Natural killer cell (primary cell): ENCODE measurements at places on chromosomes 4 and X. TPM values are rescaled to one million over a fixed set of nuclear protein-coding genes. Genes with fewer than 3 reads are reported as not detected.

DNA sequence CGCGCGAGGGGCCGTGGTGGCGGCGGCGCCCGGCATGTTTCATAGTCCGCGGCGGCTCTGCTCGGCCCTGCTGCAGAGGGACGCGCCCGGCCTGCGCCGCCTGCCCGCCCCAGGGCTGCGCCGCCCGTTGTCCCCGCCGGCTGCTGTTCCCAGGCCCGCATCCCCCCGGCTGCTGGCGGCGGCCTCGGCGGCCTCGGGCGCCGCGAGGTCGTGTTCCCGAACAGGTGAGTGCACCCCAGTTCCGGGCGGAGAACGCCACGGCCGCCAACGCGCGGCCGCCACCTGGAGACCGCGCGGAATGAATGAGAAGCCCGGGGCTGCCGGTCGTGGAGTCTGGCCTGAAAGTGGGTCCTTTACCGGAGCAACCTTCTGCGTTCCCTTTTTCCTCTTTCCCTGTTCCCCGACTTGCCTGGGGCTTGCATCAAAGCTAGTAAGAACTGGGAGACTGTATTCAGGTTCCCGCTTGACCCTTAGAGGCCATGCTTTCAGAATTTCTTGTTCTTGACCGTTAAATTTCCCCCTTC, 429 bp downstream of the NOCT start:
- no peak for DNase-seq
- peaks cover 15% of the 10 kb centered on the region for H3K4me1 ChIP-seq
- H3K36me3 ChIP-seq, result no peaks in the 10 kb centered on the region
- H3K27me3 ChIP-seq, result no peaks in the 10 kb centered on the region
- H3K27ac ChIP-seq, result peak overlapping the region; percentile 77

- no peak for DNase-seq
- no peak overlapping the region for H3K27ac ChIP-seq
- H3K27me3 ChIP-seq, result no peaks in the 10 kb centered on the region
- no peak overlapping the region for H3K4me3 ChIP-seq
Observed at GRCh38 chr4:139865537-139865936, 199.9 kb downstream of the MGST2 start.

- DNase-seq, result no peak
- H3K4me3 ChIP-seq, result no peak overlapping the region
- H3K4me1 ChIP-seq, result no peaks in the 10 kb centered on the region
Observed at GRCh38 chr4:157459785-157460184, 239.3 kb downstream of the GRIA2 start.

GRCh38 chrX:144791298-144791697, 456.0 kb upstream of the SPANXN1 start:
- H3K4me3 ChIP-seq, result no peak overlapping the region
- no peaks in the 10 kb centered on the region for H3K36me3 ChIP-seq
- no peak for DNase-seq
- no peak overlapping the region for H3K27ac ChIP-seq

GRCh38 chr4:24639714-24640113, 55.4 kb upstream of the DHX15 start:
- no peaks in the 10 kb centered on the region for H3K27me3 ChIP-seq
- no peak overlapping the region for H3K4me3 ChIP-seq
- H3K36me3 ChIP-seq, result no peaks in the 10 kb centered on the region
- H3K27ac ChIP-seq, result no peak overlapping the region
- no peak for DNase-seq
- H3K4me1 ChIP-seq, result peaks cover 13% of the 10 kb centered on the region

GRCh38 chrX:155645180-155645579, 32.4 kb upstream of the TMLHE start:
- no peak overlapping the region for H3K4me3 ChIP-seq
- H3K27ac ChIP-seq, result no peak overlapping the region
- H3K36me3 ChIP-seq, result no peaks in the 10 kb centered on the region
- no peak for DNase-seq
- H3K4me1 ChIP-seq, result no peaks in the 10 kb centered on the region

DNA sequence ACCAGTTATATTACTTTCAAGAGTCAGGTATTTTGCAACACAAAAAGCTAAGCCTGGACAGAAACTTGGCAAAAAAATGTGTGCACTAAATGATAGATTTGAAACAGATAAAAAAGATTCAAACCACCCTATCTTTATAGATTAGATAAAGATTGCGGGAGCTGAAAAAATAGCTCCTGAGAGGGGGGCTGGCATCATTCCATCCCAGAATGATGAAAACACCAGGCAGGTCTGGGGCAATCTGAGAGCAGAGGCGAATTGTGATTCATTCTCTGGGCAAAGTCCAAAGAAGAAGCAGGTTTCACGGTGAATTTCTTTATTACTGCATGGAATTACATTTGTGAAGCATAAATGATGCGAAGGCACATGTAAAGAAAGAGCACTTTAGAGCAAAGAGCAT, 168.5 kb upstream of the DMD start:
- no peaks in the 10 kb centered on the region for H3K36me3 ChIP-seq
- H3K4me1 ChIP-seq, result no peaks in the 10 kb centered on the region
- no peak for DNase-seq
- no peak overlapping the region for H3K27ac ChIP-seq
- no peak overlapping the region for H3K4me3 ChIP-seq

GRCh38 chr4:78602334-78602733, 50.8 kb downstream of the ANXA3 start:
- H3K4me3 ChIP-seq, result no peak overlapping the region
- no peak overlapping the region for H3K27ac ChIP-seq
- no peak for DNase-seq
- H3K27me3 ChIP-seq, result no peaks in the 10 kb centered on the region
- no peaks in the 10 kb centered on the region for H3K4me1 ChIP-seq
- H3K36me3 ChIP-seq, result no peaks in the 10 kb centered on the region

The RAB39B gene
- 6.6 TPM for total RNA-seq

The JCHAIN gene
- 3.5 TPM for total RNA-seq

The SPANXD gene
- total RNA-seq, result not detected

The MYOZ2 gene
- total RNA-seq, result not detected

The CPEB2 gene
- total RNA-seq, result 32.5 TPM
